ENCODE measurements at places on chromosomes 5 and 9.

- no peak for DNase-seq
Measured at GRCh38 chr9:133990366-133991213, 1.5 kb downstream of the VAV2 start.

DNA sequence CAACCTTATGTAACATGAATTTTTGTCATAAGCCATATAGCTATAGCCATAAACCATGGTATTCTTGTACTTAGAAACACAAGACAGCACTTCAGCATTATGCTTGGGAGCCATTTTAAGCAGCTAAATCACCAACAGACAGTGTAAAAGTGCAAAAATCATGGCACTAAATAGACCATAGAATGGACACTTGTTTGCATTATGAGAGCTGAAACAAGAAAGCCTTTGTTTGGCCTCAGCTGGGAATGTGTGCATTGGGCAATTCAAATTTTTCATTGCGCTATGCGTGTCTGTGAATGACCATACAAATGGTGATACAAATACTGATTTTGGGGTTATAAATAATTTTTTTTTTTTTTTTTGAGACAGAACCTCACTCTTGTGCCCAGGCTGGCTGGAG lies 23.7 kb downstream of the KDM4C start:
- no peak for DNase-seq

DNA sequence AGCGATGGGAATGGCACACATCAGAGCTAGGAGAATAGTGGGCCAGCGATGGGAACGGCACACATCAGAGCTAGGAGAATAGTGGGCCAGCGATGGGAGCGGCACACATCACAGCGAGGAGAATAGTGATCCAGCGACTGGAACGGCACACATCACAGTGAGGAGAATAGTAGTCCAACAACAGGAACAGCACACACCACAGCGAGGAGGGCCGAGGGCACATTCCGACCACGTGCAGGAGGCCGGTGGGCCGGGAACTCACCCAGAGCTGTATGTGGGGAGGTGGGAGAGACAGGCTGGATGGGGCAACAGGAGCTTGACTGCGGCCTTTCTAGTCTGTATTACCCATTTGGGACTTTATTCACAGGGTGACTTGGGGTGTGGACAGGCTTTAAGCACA lies 271.1 kb upstream of the IRX4 start:
- no peak for DNase-seq

GRCh38 chr9:7976856-7977255 lies 177.3 kb upstream of the DMAC1 start:
- DNase-seq, result no peak

GRCh38 chr9:113592876-113593575 lies 129.5 kb downstream of the RGS3 start:
- DNase-seq, result no peak

DNA sequence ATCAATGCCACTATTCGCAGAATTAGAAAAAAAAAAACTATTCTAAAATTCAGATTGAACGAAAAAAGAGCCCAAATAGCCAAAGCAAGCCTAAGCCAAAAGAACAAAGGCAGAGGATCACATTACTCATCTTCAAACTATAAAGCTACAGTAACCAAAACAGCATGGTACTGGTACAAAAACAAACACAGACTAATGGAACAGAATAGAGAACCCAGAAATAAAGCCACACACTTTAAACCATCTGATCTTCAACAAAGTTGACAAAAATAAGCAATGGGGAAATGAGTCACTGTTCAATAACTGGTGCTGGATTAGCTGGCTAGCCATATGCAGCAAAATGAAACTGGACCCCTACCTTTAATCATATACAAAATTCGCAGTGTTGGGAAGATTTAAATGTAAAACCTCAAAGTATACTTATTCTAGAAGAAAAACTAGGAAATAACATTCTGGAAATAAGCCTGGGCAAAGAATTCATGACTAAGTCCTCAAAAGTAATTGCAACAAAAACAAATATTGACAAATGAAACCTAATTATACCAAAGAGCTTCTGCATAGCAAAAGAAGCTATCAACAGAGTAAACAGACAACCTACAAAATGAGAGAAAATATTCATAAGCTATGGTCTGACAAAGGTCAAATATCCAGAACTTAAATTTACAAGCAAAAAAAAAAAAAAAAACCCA lies 153.7 kb downstream of the NDUFS4 start:
- no peak for DNase-seq

GRCh38 chr9:15576350-15577050 lies 23.7 kb downstream of the CCDC171 start:
- no peak for DNase-seq

GRCh38 chr5:150175076-150175475 lies 8.5 kb downstream of the CDX1 start:
- no peak for DNase-seq

DNA sequence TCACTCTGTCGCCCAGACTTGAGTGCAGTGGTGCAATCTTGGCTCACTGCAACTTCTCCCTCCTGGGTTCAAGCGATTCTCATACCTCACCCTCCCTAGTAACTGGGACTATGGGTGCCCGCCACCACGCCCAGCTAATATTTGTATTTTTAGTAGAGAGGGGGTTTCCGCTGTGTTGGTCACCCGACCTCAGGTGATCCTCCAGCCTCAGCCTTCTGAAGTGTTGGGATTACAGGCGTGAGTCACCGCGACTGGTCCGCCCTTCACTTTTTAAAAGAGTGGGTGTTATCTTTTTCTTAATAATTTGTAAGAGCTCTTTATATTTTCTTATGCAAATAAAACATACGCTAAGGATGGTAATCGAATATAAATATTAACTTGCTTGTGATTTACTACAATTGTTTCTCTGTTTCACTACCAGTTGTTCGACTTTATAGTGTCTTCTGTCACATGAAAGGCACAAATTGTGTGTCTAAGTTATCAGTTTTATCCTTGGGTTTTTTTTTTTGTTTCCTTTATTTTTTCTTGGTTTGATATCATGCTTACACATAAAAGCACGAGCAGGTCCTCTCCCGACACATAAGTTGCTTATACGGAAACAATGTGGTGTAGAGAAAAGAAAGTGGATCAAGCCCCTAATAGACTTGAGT lies 1.9 kb upstream of the GPBP1 start:
- DNase-seq, result no peak

DNA sequence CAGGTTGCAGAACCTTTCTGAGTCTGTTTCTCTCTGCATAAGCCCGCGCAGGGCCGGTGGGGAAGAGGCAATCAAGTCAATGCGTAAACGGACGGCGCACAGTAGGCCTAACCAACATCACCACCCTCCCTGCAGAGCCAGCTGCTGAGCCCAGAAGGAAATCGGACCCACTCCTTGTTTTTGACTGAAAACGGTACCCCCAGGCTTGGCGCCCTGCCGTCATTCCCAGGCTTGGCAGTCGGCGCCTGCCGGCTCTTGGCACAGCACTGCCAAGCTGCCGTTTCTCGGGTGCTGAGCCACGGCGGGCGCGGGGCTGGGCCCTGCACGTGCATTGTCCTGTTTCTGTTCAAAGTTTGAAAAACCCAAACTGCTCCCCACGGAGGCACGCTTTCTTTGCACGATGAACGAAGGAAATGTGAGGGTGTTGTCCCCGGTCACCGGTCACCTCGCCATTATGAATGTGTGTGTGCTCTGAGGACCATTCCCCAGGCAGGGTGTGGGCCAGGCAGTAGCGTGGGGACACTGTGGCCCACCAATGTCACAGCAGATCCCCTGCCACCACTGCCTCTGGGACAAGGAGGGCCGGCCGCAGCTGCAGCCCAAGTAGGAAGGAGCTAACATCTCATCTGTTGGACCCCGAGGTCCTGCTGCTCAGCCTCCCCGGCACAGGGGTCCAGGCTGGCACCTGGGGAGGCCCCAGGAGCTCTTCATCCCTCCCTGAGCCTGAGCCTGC lies 20.1 kb downstream of the FIBCD1 start:
- DNase-seq, result no peak

All from activated gamma-delta T cell treated with Interleukin-2 at 50 U/mL for 16 hours (primary cell).